ENCODE measurements at places on chromosomes 2 and 18.

DNA sequence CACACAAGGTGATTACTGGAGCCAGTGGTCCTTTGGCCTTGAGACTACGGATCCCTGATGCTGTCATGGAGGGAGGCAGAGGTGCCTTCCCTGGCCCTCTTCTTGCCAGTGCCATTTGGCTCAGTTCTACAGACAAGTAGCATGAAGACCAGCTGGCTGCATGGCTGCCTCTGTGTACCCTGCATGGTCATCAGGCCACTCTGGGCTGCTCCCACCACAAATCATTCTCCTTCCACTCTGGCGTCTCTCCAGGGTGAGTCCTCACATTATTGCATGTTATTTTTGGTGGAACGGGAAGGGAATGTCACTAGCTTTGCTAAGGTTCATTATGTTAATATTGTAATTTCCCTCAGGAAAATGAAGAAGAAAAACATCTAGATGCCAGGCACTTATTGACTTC lies 229.8 kb downstream of the VAPA start:
- no peak for DNase-seq

DNA sequence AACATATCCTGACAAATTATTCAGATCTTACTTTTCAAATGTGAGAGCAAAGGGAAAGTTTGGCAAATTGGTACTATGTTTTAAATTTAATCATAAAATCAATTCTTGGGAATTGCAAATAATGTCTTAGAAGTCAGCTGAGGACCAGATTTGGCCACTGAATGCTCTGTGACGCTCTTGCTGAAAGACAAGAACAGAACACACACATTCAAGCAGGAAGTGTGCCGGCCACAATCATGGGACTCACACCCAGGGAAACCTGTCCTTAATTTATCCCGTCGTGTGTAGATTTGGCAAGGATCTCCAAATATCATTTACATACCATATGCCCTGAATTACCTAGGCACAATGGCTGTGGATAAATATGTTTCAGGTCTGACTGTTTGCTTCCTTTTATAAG lies 253.1 kb downstream of the TCF4 start:
- DNase-seq = no peak

- DNase-seq = no peak
Measured at GRCh38 chr2:204065566-204065965, 129.0 kb downstream of the ICOS start.

DNA sequence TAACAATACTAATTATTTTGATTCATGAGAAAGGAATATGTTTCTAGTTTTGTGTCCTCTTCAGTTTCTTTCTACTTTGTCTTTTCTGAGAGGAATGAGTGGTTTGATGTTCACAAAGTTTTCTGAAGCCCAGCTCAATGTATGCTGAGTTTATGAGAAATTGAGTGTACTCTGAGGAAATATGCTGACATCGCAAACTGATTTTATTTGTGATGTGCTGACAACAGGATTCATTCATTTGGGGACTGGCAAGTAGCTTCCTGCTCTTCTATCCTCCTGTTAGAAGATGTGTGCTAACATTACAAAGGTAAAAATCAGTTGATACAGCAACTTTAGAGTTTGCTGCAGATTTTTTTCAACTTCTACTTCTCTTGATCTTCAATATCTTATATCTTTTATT lies 403.2 kb upstream of the CDH19 start:
- DNase-seq = no peak

DNA sequence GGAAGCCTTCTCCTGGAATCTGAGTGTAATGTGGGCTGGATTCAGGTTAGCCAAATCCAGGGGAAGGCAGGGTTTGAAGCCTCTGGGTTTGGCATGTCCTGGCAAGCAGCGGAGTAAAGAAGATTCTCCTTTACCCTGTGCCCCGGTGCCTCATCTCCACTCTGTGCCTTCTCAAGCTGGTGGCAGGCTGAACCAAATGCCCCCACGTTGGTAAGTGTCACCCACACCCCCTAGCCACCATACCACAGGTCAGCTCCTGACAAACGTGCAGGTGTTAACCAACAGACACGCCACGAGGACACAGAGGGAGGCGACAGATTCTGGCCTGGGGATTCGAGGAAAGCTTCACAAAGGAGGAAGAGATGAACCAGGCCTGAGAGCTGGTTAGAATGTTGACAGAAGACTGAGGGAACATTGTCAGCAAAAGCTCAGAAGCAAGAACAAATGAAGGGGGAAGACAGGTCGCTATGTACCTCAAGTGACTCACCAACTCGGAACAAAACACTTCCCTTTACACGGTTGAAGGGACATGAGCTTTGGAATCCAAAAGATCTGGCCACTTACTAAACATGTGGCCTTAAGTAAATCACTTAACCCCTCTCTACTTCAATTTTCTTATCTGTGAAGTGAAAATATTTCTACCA lies 85.2 kb upstream of the LCLAT1 start:
- no peak for DNase-seq

DNA sequence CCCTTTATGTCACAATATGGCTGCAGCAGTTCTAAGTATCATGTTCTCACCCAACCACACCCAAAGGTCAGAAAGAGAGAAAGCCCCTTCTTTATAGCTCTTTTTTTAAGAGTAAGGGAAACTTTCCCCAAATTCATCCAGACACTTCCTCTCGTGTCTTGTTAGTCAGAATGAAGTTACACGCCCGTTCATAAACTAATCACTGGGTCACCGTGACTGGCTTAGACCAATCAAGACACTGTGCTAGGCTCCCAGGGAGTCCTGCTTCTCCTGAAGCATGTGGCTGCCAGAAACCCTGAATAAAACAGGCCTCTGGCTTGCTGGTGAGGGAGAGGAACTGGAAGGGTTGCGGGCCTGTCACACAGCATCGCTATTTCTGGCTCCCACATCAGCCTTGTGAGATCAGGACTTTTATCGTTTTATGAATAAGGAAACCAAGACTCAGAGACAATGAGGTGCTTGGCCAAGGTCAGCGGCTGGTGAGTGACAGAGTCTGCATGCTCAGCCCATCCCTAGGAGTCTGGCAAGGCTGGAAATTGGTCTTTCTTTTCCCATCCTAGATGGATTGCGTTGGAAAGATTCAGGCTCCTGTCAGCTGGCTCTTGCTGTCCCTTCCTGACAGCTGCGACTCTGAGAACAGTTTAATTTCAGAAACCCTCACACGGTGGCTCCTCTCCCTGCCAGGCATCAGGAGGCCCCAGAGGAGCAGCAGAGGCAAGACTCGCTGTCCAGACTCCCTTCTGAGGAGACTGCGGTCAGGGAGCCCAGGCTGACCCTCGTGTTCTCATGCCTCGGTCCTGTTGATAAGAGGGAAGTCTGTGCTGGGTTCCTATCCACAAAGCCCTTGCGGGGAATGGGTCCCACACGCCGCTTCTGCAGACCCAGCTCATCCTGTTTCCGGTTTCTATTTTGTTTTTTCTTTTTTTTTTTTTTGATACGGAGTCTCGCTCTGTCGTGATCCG lies 104.5 kb upstream of the TAF1B start:
- no peak for DNase-seq

DNA sequence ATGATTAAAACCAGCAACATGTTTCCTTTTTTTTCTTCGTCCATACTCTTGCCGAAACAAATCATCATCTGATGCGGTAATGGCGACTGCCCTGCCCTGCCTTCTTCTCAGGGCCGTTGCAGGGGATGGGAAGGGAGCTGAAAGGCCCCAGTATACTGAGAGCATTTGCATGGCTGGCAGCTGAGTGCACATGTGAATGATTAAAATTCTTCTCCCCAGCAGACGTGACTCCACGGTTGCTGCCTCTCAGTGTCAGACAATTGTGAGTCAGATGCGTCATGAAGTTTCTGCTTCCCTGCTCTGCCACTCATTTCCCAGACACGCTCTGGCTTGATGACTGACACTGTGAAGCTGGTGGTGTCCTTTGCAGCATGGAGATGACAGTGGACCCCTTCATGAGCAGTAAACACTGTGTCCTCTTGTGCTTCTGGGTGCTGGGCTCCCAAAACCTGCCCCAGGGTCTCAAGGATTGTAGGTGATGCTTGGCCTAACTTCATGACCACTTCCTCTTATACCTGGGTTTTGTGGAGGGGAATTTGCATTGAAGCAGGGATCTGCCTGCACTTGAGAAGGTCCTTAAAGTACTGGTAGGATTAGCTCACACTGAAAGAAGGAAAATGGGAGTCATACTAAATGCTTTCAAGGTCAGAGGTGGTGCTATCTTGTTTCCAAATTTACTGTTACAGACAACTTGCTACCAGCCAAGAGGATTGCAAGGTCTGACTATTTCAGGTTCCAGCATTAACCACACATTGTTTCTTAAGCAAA lies 222.5 kb upstream of the COPS8 start:
- no peak for DNase-seq

DNA sequence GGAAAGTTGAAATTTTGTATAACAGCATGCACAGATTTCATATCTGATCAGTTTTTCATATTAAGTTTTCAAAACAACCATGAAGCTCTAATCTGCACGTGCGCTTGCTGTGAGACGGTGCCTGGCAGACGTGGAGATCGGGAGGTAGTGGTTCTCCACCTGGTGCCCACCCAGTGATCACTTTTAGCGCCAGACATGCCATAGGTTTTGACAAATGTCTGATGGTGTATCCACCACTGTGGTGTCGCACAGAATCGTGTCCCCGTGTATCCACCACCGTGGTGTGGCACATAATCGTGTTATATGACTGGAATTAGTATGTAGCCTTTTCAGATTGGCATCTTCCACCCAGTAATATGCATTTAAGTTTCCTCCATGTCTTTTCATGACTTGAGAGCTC lies 40.9 kb upstream of the KCNG2 start:
- DNase-seq = no peak

- no peak for DNase-seq
Measured at GRCh38 chr2:208240619-208241209, 14.2 kb downstream of the IDH1 start.

- DNase-seq = no peak
Measured at GRCh38 chr2:207149249-207150213, 16.2 kb downstream of the KLF7 start.

DNA sequence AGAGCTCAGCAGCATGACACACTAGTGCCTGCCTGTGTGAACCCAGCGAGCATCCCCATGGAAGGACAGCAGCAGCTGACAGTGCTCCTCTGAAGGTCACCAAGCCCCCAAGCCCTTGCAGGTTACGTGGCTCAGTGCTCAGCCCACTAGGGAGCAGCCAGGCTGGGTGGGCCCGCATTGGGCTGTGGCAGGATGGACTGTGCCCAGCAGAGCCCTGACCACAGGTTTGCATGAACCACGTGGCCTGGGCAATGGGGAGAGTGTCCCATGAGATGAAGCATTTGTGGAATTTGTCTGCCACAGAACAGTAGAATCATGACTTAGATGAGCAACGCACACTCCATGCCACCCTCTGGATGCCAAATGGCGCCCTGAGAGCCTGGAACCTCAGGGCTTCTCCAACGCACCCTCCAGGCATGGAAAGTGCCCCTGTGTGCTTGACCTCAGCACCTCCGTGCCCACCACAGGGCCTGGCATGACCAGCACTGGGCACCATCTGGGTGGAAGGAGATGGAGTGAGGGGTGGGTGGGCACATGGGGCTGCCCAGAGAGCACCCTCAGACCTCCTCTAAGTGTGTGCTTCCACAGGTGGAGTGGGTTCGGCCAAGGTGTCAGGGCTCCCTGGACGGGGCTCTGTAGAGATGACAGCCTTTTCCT lies 216.1 kb upstream of the RAB6C start:
- DNase-seq = no peak

DNA sequence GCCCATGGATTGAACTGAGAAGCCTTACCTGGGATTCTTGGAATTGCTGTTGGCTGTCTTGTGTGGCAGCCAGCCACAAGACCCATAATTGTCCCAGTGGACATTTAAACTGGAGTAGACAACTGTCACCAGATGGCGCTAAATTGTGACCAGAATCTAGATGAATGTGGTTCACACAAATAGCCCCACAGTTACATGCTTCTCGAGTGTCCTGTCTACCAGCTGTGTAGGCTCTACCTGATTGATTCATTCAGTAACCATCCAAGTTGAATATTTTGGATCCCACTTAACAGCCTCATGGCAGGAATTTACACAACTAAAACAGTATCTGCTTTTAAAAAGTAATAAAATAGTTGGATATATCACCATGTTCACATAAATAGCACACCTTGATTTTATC lies 73.2 kb downstream of the MAP4K4 start:
- DNase-seq = no peak

- no peak for DNase-seq
Measured at GRCh38 chr2:38632980-38633379, 30.3 kb upstream of the HNRNPLL start.

DNA sequence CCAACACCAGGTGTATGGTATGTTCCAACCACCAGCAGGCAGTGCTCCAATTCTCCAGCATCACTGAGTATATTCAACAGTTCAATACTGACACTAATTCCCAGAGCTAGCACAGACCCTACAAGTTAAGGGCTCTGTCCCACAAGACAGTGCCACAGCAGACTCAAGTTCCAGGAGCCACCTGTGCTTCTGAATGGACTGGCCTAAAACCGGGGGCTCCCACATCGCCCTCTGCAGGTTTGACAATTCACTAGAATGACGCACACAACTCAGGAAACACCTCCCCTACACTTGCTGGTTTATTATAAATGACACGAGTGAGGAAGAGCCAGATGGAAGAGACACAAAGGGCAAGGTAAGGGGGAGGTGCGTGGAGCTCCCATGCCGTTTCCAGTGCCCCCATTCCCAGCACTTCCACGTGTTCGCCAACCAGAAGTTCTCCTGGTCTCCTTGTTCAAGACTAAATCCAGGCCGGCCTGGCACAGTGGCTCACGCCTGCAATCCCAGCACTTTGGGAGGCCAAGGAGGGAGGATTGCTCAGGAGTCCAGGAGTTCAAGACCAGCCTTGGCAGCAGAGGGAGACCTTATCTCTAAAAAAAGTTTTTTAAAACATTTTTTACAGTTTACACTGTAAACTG lies 12.2 kb upstream of the ATP6V1B1 start:
- no peak for DNase-seq

GRCh38 chr2:69104261-69104660 lies 91.3 kb downstream of the ANTXR1 start:
- DNase-seq = no peak

DNA sequence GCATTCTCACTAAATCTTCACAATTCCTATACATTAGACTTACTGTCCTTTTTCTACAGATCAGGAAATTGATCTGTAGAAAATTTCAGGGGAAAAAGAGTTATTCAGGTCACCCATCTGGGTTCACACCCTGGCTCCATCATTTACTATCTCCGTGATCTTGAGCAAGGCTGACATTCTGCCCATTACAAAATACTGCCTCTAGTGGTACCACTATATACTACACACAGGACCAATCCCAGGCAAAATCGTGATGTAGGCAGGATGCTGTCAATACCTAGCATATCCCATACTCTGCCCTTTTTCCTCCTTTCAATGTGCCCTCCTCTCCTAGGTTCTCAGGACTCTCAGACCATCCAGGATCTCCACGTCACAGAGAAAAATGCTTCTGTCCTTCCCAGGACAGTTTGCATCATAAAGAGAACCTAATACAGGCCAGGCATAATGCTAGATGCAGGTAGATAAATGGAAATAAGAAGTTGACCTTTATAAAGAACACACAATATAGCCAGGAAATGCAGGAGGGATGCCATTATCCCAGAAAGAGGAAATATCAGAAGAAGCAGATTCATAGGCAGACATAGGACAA lies 101.9 kb downstream of the CDH20 start:
- DNase-seq = no peak

DNA sequence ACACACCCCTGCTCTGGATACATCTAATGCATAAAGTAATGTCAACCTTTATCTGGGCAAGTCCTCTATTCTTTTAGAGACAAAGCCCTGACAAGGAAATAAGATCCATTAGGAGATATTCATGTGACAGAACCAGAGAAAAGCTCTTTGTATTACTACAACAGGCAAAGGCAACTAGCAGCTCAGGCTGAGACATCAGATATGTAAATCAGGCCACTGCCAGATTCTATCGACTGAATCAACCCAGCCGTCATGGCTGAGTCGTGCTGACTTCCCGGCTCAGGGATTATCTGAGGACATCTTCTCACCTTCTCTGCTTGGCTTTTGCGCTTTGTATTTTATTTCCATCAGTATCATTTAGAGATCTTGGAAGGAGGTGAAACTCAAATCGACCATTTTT lies 294.5 kb downstream of the PLCL1 start:
- no peak for DNase-seq
